ENCODE measurements at places on chromosomes 11 and 22. TPM values are rescaled to one million over a fixed set of nuclear protein-coding genes. Genes with fewer than 3 reads are reported as not detected.

The MMP10 gene
- 0.15 TPM for polyA plus RNA-seq

The PDE2A gene
- 1.6 TPM for polyA plus RNA-seq

The TRPM5 gene
- not detected for polyA plus RNA-seq

The ARHGAP42 gene
- polyA plus RNA-seq = 1.4 TPM

The NXPE4 gene
- not detected for polyA plus RNA-seq

The ALX4 gene
- 0.51 TPM for polyA plus RNA-seq

The TST gene
- 26.1 TPM for polyA plus RNA-seq

The KIAA1671 gene
- not detected for polyA plus RNA-seq

The BATF2 gene
- polyA plus RNA-seq = 6.4 TPM

The LRP4 gene
- 0.19 TPM for polyA plus RNA-seq

The MUC5AC gene
- polyA plus RNA-seq = not detected

The OR52A1 gene
- not detected for polyA plus RNA-seq

The LDHAL6A gene
- not detected for polyA plus RNA-seq

The RBMXL2 gene
- 0.19 TPM for polyA plus RNA-seq

The CBLIF gene
- polyA plus RNA-seq = 0.49 TPM

The ART5 gene
- 0.53 TPM for polyA plus RNA-seq

The FAM83F gene
- 0.04 TPM for polyA plus RNA-seq

The P2RX3 gene
- polyA plus RNA-seq = not detected

The MMP12 gene
- polyA plus RNA-seq = not detected

The HORMAD2 gene
- polyA plus RNA-seq = not detected

The C11orf52 gene
- 0.84 TPM for polyA plus RNA-seq

The FGF3 gene
- polyA plus RNA-seq = not detected

The TMPRSS6 gene
- not detected for polyA plus RNA-seq

The PIH1D2 gene
- 1.2 TPM for polyA plus RNA-seq

The MRPL16 gene
- polyA plus RNA-seq = 196 TPM

The CHKA gene
- polyA plus RNA-seq = 34.8 TPM

The RPL27A gene
- 3,280 TPM for polyA plus RNA-seq

The CHRNA10 gene
- polyA plus RNA-seq = 1.7 TPM

The PMM1 gene
- polyA plus RNA-seq = 28.8 TPM

The GRM5 gene
- polyA plus RNA-seq = not detected

The KDELR3 gene
- 19.7 TPM for polyA plus RNA-seq

The CCDC81 gene
- 0.90 TPM for polyA plus RNA-seq

The SLC39A13 gene
- 14.4 TPM for polyA plus RNA-seq

The KRTAP5-8 gene
- polyA plus RNA-seq = not detected

The LRRC74B gene
- 0.04 TPM for polyA plus RNA-seq

The APLP2 gene
- 116 TPM for polyA plus RNA-seq

The PLAAT4 gene
- 1.7 TPM for polyA plus RNA-seq

The NPAS4 gene
- polyA plus RNA-seq = not detected

The HPS5 gene
- polyA plus RNA-seq = 13.5 TPM

The CWC15 gene
- 65.9 TPM for polyA plus RNA-seq

The TLCD5 gene
- polyA plus RNA-seq = 1.5 TPM

The CNIH2 gene
- polyA plus RNA-seq = 0.27 TPM

The GVQW3 gene
- polyA plus RNA-seq = 3.0 TPM

The TSSK2 gene
- polyA plus RNA-seq = 0.04 TPM

The DAGLA gene
- 0.03 TPM for polyA plus RNA-seq

The KRTAP5-11 gene
- polyA plus RNA-seq = not detected

The APOA5 gene
- not detected for polyA plus RNA-seq

The TEX54 gene
- not detected for polyA plus RNA-seq

The KCTD14 gene
- not detected for polyA plus RNA-seq

The OR56A1 gene
- polyA plus RNA-seq = not detected

The OR51A7 gene
- polyA plus RNA-seq = not detected

The DERL3 gene
- polyA plus RNA-seq = 12.4 TPM

The CRYBB3 gene
- not detected for polyA plus RNA-seq

The GSTT2B gene
- not detected for polyA plus RNA-seq

The OVOL1 gene
- not detected for polyA plus RNA-seq

The HOATZ gene
- polyA plus RNA-seq = not detected

The PIM3 gene
- polyA plus RNA-seq = 35.4 TPM

The CRYBB2 gene
- not detected for polyA plus RNA-seq

The SCGB1A1 gene
- not detected for polyA plus RNA-seq

All from K562 (cell line).